H4 (cell line): ENCODE measurements at places on chromosomes 13 and 19. TPM values are rescaled to one million over a fixed set of nuclear protein-coding genes. Genes with fewer than 3 reads are reported as not detected.

OR7A5 gene
- total RNA-seq = not detected in 2 replicates

TUBA3C gene
- total RNA-seq = not detected in 2 replicates

LILRA1 gene
- total RNA-seq = not detected in 2 replicates

GRCh38 chr19:19062454-19063182 is 1.2 kb upstream of the SLC25A42 start:
- no peak for DNase-seq
